ENCODE measurements at places on chromosomes 3 and 15.

DNA sequence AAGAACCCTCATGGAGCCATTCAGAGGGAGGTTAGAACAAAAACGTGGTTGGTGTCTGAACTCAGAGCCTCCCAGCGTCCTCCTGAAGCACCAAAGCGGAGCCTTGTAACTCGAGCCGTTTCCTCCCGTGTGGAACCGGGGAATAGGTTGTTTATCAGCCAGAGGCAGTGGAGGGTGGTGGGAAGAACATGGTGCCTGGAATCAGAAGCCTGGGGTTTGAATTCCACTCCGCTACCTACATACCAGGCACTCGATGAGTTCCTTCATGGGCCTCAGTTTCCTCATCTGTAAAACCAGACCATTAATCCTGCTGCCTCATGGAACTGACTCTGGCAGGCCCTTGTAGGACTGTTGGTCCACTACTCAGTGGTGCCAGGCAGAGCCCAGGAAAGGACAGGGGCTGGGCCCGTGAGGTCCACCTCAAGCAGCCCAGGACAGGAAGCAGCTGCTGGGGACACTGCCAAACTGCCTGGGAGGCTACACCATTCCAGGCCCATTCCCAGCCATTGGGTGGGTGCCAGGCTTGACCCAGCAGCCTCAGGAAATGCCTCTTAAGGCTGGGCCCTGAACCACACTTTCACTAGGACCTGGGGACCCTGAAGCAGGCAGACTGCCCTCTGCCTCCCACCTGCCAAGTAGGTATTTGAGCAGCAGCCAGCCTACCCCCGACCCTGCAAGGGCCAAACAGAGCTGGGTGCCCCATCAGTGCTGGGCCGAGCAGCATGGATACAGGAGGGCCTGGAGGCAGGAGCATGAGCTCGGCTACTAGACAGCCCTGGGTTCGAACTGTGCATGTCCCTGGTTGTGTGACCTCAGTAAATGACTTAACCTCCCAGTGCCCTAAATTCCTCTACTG, 33.4 kb downstream of the PRKCD start:
- DNase-seq = no peak

- DNase-seq = no peak
These were observed 7.2 kb upstream of the P2RY12 start for GRCh38 chr3:151391720-151392119.

DNA sequence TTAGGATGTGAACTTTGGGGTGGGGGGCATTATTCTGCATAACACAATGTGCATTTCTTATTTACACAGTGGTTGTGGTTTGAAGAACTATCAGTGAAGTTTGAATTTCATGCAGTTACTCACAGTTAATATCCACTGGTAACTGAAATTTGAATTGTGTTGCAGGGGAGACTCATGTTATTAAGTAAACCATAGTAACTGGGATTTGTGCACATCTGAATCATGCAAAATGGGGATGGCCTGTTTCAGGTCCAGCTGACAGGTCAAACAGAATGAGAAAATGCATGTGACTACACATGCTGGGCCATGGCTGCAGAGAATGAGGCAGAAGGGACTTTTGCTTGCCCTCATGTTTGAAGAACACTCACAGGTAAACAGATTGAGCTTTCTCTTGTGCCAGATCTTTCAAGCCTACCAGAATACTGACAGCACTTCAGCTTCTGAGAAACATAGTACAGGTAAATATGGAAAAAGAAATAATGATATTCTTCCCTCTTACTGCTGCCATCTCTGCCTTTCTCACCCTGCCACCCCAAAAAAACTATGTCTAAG, 115.0 kb downstream of the POLQ start:
- no peak for DNase-seq

GRCh38 chr15:28886431-28887338, 911 bp downstream of the APBA2 start:
- no peak for DNase-seq

DNA sequence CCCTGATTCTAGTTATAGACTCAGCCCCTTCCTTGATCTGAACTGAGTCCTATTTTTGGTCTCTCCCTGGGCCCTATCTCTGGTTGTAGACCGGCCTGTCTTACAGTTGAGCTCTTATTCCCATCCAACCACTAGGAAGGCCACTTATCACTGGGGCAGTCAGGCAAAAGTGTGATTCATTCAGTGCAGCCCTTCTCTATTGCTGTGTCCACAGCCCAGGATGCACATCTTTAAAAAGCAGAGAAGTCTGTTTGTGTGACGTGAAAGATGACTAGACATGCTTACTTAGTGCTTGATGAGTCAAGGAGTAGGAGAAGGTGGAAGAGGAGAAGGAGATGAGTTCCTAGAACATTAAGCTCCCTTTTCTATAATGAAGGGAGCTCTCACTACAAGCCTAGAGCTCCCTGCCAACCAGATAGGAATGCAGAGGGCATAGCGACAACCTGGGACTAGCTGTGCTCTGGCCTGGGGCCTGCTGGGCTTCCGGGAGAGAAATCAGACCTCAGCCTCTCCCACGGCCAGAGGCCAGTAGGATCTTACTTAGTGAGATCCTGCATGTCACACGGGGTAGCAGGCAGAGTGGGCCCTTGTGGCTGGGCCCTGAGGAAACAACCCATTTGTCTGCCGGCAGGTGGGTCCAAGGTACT, 25.7 kb downstream of the INSYN1 start:
- DNase-seq = no peak

DNA sequence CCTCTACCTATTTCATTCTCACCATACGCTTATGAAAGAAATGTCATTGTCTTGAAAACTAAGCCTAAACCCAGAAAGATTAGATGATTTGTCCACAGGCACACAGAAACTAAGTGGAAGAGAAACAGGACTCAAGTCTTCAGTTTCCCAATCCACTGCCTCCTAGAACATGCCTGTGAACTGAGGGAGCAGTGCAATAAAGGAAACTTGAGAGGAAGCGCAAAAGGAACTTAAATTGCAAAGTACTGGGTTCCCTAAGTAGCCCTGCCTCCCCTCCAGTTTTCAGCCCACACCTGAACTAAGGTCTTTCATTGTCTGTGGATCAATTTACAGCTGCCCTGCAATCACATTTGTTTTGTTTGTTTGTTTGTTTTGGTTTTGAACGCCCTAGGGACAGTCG, 56.7 kb upstream of the TSEN2 start:
- DNase-seq = no peak

DNA sequence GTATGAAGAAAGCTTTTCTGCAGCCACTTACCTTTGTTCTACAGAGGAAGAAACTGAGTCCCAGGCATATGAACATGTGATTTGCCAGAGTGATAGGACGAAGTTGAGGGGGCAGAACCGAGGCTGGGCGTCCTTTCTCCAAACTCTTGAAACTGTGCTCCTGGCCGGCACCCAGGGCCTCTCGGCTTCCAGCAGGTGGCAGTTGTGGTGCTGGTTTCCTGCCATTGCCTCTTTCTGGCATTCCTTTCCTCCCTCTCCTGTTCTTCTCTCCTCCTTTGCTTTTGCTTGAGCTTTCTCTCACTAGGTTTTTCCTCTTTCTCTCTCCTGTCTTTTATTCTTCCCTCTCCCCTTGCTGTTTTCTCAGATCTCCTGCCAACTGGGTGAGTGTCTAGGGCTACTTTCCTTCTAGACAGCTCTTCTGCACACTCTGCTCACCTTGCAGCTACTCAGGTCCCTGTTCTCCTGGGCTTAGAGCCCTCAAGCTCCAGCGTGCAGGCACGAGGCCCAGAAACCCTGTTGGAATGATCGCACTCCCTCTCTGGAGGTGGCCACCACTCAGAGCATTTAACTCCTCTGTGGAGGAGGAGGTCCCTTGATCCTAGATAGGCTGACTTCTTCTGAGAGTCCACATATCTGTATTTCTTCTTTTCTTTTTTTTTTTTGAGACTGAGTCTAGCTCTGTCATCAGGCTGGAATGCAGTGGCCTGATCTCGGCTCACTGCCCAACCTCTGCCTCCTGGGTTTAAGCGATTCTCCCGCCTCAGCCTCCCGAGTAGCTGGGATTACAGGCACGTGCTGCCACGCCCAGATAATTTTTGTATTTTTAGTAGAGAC, 26.2 kb downstream of the TRAK1 start:
- DNase-seq = no peak

- no peak for DNase-seq
These were observed 12.7 kb downstream of the SPSB4 start for GRCh38 chr3:141063831-141064230.

DNA sequence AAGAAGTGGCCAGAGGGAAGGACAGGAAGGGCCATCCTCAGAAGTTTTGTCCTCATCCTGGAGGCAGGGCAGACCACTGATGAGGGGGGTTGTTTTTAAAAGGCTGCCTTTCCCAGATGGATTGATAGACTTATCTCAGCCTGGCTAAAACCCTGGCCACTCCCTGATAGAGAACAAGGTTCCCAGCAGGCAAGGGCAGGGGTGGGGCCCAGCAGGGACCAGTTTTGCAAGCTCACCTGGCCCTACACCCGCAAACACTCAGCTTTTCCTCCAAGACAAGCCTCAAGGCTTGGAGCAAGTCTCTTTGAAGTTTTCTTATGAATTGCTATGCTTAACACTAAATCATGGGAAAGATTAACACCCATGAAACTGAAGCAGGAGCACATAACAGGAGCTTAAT, 9.1 kb downstream of the LIPC start:
- no peak for DNase-seq

- DNase-seq = no peak
These were observed 62.8 kb upstream of the TMEM115 start for GRCh38 chr3:50422153-50422552.

DNA sequence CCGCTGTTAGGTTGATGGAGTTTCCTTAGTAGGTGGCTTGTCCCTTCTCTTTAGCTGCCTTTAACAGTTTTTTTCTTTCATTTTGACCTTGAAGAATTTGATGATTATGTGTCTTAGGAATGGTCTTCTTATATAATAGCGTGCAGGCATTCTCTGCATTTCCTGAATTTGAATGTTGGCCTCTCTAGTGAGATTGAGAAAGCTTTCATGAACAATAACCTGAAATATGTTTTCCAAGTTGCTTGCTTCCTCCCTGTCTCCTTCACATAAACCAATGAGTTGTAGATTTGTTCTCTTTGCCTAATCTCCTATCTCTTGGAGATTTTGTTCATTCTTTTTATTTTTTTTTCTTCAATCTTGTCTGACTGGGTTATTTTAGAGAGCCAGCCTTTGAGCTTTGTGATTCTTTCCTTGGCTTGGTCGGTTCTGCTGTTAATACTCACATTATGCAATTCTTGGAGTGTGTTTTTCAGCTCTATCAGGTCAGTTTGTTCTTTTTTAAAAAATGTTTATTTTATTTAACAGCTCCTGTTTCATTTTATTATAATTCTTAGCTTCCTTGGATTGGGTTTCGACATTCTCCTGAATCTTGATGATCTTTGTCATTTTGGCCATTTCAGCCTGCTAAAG, 627.9 kb downstream of the SI start:
- DNase-seq = no peak

- DNase-seq = no peak
These were observed 756.6 kb upstream of the ARPP21 start for GRCh38 chr3:34882764-34883163.

All from stimulated activated CD8-positive, alpha-beta memory T cell treated with anti-CD3 and anti-CD28 coated beads, Interleukin-7, amount 100 ng/mL, for 1 hour (primary cell).